ENCODE measurements at places on chromosomes 13 and 19. TPM values are rescaled to one million over a fixed set of nuclear protein-coding genes. Genes with fewer than 3 reads are reported as not detected.

GRCh38 chr13:98326291-98326690, 149.2 kb upstream of the RNF113B start:
- no peak for ATAC-seq

Gene CYP2A6
- total RNA-seq = not detected

Gene PRSS57
- total RNA-seq = 0.47 TPM

DNA sequence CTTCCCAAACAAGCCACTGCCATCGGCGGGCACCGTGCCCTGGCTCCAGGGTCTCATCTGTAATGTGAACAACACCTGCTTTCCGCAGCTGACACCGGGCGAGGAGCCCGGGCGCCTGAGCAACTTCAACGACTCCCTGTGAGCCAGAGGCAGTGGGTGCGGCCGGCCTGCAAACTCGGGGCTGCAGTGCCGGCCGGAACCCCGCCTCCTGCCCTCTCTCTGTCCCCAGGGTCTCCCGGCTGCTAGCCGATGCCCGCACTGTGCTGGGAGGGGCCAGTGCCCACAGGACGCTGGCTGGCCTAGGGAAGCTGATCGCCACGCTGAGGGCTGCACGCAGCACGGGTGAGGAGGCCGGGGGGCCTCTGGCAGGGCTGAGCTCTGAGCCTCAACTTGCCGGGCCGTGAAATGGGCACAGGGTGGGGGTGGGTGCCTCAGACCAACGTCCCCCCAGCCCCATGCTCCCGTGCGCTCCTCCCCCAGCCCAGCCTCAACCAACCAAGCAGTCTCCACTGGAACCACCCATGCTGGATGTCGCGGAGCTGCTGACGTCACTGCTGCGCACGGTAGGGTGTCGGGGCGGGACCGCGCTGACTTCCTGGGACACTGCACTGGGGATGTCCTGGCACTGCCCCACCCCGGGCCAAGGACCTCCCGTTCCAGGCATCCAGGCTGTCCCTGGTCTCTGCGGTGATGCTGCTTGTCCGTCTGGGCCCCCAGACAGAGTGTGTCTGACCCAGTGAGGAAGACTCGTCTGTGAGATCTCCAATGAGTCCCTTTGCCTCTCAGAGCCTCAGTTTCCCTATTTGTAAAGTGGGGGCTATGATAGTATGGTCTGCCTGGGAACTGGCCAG, 2.2 kb downstream of the ABCA7 start:
- peak; percentile 26 for ATAC-seq

- peak; percentile 72 for ATAC-seq
Measured at GRCh38 chr19:13920940-13921747, 15.1 kb downstream of the CC2D1A start.

DNA sequence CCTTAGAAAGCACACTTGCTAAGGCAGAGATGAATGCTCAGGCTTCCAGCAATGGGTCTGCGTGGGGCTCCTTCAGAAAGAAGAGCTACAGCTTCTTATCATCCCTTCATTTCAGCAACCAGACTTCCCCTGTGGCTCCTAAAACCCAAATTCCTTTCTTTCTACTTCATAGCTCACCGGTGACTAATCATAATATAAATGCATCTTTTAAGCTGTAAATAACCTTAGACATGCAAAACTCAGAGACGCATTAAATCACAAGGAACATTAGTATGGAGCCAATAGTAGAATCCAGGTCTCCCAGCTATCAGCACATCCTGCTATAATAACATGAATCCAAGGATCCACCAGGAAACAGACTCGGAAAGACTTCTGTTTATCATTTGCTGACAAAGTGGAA, 375.6 kb downstream of the COG6 start:
- ATAC-seq = no peak

DNA sequence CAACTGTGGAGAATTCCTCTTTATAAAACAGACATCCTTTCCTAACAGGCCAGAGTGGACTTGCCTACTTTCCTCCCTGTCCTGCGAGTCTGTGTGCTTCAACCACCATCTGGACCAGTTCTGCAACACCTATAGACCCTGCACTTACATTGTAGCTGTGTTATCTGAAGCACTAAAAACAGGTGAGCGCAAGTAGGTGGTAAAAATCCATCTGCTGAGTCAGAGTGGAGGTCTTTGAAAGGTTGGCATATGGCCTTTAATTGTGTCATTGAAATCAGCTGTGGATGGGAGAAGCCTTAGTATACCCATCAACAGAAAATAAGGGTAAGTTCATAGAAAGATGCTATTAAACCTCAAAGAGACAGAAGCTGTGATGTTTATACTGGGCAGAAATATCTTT, 7.6 kb upstream of the NALCN start:
- ATAC-seq = no peak

- no peak for ATAC-seq
Measured at GRCh38 chr13:71663431-71663830, 203.6 kb downstream of the DACH1 start.

GRCh38 chr13:37194428-37194861, 89.0 kb upstream of the CSNK1A1L start:
- no peak for ATAC-seq

DNA sequence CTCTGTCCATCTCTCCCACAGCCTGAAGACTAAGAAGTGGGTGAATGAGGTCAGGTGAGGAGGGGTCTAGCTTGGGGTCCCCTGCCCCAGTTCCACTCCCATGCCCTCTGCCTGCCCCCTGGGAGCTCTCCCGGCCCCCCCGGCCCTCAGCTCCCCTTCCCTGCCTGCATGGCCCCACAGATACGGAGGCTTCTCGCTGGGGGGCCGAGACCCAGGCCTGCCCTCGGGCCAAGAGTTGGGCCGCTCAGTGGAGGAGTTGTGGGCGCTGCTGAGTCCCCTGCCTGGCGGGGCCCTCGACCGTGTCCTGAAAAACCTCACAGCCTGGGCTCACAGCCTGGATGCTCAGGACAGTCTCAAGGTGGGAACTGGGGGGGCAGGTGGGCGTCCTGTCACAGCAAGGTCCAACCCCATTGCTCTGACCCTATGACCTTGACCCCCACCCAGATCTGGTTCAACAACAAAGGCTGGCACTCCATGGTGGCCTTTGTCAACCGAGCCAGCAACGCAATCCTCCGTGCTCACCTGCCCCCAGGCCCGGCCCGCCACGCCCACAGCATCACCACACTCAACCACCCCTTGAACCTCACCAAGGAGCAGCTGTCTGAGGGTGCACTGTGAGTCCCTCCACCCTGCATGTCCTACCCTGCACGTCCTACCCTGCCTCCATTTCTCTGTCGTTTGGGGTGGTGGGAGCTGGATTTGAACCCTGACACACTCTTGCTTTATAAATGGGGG, 10.9 kb upstream of the ARHGAP45 start:
- no peak for ATAC-seq

Gene HTR2A
- total RNA-seq = 6.0 TPM

Gene GRIN2D
- total RNA-seq = 0.68 TPM

DNA sequence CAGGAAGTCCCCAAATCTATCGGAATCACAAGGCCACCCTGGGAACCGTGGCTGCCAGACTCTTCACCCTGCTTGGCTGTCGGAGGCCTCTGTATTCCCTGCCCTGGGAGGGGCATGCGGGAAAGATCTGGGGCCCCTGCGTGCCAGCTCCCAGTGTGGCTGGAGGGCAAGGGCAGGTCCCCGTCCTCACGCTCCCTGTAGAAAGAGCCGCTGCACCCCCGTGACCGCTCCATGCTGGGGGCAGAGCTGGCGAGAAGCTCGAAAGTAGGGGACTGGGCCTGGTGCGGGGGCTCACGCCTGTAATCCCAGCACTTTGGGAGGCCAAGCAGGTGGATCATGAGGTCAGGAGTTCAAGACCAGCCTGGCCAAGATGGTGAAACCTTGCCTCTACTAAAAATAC, 208.4 kb upstream of the SOX1 start:
- ATAC-seq = no peak

DNA sequence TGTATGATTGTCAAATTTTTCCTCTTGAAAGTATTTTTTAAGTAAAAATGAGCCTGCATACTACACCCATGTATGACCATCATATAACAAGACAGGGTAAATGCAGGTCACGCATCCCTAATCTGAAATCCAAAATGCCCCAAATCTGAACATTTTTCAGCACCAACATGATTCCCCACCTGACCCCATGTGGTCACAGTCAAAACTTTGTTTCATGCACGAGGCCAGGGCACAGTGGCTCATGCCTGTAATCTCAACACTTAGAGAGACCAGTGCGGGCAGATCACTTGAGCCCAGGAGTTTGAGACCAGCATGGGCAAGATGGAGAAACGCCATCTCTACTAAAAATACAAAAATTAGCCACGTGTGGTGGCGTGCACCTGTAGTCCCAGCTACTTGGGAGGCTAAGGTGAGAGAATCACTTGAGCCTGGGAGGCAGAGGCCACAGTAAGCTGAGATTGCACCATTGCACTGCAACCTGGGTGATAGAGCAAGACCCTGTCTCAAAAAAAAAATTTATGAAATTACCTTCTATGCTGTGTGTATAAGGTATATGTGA, 63.7 kb upstream of the NPAS1 start:
- no peak for ATAC-seq

Gene KLK3
- not detected for total RNA-seq

Gene SEMA6B
- 0.32 TPM for total RNA-seq

Gene FXYD7
- 1.1 TPM for total RNA-seq

- no peak for ATAC-seq
Measured at GRCh38 chr13:52454459-52454819, 839 bp upstream of the CKAP2 start.

GRCh38 chr19:897442-898039, 4.3 kb downstream of the RNU6-9 start:
- ATAC-seq = no peak

DNA sequence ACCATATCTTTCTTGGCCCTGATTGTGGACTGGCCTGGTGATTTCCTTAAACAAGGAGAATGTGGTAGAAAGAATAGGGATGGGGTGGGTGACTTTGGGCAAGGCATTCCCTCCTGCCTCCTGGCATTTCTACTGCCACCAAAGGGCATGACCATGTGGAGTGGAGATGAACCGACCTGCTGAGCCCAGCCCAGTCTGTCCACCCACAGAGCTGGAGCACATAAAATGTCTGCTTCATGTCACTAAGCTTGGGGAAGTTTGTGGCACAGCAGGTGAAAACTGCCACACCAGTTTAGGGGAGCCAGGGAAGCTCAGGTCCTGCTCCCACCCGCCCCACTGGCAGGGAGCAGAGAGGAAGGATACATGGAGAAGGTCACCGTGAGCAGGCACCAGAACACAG, 6.3 kb downstream of the TMEM161A start:
- ATAC-seq = no peak

- no peak for ATAC-seq
Measured at GRCh38 chr13:48386816-48387215, 26.1 kb downstream of the LPAR6 start.

DNA sequence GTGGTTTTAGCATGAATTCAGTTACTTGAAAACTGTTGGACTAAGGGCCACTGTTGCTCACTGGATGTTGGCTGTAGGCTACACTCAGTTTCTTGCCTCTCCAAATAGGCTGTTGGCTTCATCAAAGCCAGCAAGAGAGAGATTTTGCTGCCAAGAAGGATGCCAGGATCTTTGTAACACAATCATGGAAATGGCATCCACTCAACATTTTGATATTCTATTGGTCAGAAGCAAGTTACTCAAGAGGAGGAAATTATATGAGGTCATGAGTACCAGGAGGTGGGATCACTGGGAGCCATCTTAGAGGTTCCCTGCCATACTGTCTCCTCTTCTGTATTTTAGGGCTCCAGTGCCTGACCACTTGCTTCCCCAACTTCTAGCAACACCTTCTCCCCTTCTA, 30.6 kb downstream of the SYDE1 start:
- no peak for ATAC-seq

Gene PHF11
- 23.6 TPM for total RNA-seq

Gene ZNF616
- total RNA-seq = 16.8 TPM

Gene ASF1B
- total RNA-seq = 0.54 TPM

Gene CCL25
- not detected for total RNA-seq

Gene SWSAP1
- 1.9 TPM for total RNA-seq

Gene ZNF749
- total RNA-seq = 24.0 TPM

Gene CYP4F12
- 0.81 TPM for total RNA-seq

Gene ZNF69
- 11.5 TPM for total RNA-seq
